NCI-H774 (cell line): ENCODE measurements at places on chromosomes 2 and 18.

- no peak for DNase-seq
Observed at GRCh38 chr2:180385601-180386201, 378.6 kb upstream of the CWC22 start.

GRCh38 chr2:145753041-145753608 lies 1233.2 kb upstream of the ZEB2 start:
- no peak for DNase-seq

- DNase-seq, result no peak
Observed at GRCh38 chr2:239182981-239183791, 217.6 kb downstream of the HDAC4 start.

- DNase-seq, result no peak
Observed at GRCh38 chr2:186594001-186594722, 4.3 kb downstream of the ITGAV start.

DNA sequence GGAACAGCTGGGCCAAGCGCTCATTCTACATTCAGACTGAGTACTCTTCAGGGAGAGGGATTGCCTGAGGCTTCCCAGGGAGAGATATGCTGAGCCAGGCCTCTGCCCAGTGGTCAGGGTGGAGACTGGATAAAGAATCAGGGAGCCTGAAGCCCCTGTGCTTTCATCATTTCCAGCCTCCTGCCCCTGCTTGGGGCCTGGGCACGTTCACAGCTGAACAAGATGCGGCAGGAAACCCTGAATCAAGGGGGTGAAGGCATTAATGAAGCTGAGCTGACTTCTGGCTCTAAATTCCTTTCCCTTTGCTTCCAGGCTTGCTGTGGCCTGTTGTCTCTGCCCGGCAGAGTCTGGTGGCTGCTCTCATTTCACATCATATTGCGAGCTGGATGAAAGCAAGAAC lies 35.0 kb downstream of the RPL37A start:
- no peak for DNase-seq

GRCh38 chr2:46722142-46722541 lies 193.5 kb downstream of the MCFD2 start:
- DNase-seq, result no peak

GRCh38 chr2:72036595-72036994 lies 111.1 kb downstream of the CYP26B1 start:
- no peak for DNase-seq

DNA sequence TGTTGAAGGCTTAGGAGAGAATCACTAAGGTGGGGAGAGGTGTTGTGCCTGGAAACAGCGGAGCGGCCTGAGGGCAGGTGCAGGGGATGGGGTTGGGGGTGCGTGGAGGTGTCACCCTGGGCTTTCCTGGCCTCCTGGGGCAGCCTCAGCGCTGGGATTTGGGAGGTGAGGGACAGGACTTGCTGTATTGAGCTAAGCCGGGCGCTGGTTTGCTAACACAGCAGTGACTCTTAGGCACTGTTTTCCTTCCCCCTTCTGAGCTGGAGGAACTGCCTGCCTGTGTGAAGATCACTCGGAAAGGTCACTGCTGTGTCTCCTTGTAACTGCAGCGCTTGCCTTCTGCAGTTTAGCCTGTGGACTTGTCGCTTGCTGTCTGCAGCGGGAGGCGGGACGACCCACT lies 21.2 kb downstream of the PRELID3A start:
- DNase-seq, result no peak

- DNase-seq, result no peak
Observed at GRCh38 chr2:220198896-220199295, 571.5 kb downstream of the SLC4A3 start.
